Cardiac atrium fibroblast (primary cell): ENCODE measurements at places on chromosomes 7 and 10. TPM values are rescaled to one million over a fixed set of nuclear protein-coding genes. Genes with fewer than 3 reads are reported as not detected.

ASIC3 gene
- total RNA-seq, result 0.54 TPM in 1 of 2 replicates, not detected in the other

BTAF1 gene
- total RNA-seq, result 17.3 and 21.2 TPM in 2 replicates

TET1 gene
- total RNA-seq, result 2.6 and 4.9 TPM in 2 replicates

ATG9B gene
- 0.16 and 2.2 TPM in 2 replicates for total RNA-seq

TMEM213 gene
- not detected in 2 replicates for total RNA-seq

PDSS1 gene
- total RNA-seq, result 2.7 and 5.0 TPM in 2 replicates

GPR85 gene
- total RNA-seq, result 0.16 TPM in 1 of 2 replicates, not detected in the other

SPDYE5 gene
- not detected in 2 replicates for total RNA-seq

PDLIM1 gene
- total RNA-seq, result 82.3 and 153 TPM in 2 replicates

SPAG6 gene
- total RNA-seq, result not detected in 2 replicates
